ENCODE measurements at places on chromosomes 1 and 21.

- no peak for DNase-seq
These were observed 58.5 kb downstream of the KIF26B start for GRCh38 chr1:245213066-245213831.

DNA sequence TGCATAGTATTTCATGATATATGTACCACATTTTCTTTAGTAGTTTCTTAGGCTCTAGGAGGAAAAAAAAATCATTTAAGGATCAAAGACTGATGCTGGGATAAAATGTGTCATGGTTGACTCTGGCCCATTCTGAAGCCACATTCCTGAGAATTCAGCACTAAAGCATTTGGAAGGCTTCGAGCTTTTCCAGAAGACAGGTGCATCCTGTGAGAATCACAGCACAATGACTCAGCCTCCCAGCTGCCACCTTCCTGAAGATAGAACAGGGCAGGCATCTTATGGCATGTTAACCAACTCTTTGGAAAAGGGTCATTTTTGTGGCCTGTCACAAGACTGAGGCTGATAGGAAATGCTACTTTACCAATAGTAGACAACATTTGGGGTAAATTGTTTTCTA, 359.9 kb downstream of the PCP4 start:
- no peak for DNase-seq

GRCh38 chr21:32322676-32323075, 24.0 kb downstream of the MRAP start:
- no peak for DNase-seq

- DNase-seq, result no peak
These were observed 530 bp upstream of the TIPRL start for GRCh38 chr1:168178227-168178637.

Measured in AG09319 (cell line).